H7 (cell line): ENCODE measurements at places on chromosomes 1 and 21. TPM values are rescaled to one million over a fixed set of nuclear protein-coding genes. Genes with fewer than 3 reads are reported as not detected.
A peak's percentile ranks its signal among the peaks of the same experiment; 100 is the strongest.

- no peak for DNase-seq
These were observed 477.6 kb downstream of the PTPRC start for GRCh38 chr1:199116488-199116887.

DNA sequence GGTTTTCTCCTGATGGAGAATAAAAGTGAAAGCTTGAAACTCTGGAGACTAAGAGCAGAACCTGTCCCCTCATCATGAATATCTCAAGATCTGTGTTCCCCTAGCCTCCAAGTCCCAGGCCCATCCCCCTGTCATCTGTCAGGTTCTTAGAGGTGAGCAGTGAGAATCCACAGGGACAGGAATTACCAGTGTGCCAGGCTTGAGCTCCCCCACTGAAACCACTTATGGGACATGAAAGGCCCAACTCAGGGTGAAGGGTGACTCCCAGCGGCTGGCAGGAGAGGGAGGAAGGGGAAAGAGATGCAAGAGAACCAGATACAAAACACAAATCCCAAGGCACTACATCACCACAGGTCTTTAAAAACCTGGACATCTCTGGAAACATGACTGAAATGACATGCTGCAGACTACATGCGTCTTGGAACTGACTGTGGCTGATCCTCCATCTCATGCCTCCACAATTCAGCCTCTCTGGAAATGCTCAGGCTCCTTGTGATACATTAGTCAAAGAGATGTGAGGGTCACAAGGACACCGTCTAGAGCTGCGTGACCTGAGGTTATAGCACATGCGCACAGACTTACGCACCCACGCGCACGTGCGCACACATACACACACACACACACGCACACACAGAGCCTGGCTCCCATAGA lies 6.8 kb upstream of the LY9 start:
- DNase-seq: no peak

GRCh38 chr1:180976732-180977357 lies 45.8 kb downstream of the STX6 start:
- DNase-seq: no peak

GRCh38 chr1:175665616-175666015 lies 77.8 kb downstream of the TNR start:
- no peak for DNase-seq

DNA sequence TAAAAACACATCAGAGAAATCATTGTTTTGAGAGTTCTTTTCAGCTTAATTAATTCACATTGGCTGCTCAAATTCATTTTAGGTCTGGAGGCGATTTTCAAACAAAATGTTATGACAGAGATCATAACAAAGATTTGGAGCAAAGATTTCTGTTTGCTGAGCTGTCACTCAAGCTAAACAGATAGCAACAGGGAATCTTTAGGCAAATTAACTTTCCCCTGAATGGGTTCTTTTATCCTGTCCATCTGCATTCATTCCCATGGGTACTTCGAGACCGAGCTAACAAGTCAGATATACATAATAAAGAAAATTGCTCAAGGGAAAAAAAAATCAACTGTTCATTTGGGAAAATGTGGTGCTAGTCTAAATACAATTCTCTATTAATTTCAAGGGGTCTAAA lies 30.2 kb upstream of the CA6 start:
- peak; percentile 44 for DNase-seq

GRCh38 chr1:233655301-233655740 lies 41.4 kb downstream of the KCNK1 start:
- no peak for DNase-seq

DNA sequence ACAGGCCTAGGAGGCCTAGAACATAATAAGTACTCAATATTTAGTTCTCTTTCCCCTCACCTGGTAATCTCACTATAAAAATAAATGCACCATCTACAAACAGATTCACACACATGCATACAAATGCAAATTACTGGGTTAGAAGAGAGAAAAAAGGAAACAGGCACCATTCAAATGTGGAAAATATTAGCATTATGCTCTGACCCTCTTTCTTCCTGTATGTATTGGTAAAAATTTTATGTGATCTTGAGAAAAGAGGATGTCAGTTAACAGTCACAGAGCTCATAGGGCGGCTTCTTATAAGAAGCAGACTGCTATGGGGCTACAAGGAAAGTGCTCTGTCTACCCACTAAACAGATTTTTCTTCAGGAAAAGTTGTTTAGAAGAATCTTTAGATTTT lies 565.4 kb downstream of the LMO4 start:
- no peak for DNase-seq

DNA sequence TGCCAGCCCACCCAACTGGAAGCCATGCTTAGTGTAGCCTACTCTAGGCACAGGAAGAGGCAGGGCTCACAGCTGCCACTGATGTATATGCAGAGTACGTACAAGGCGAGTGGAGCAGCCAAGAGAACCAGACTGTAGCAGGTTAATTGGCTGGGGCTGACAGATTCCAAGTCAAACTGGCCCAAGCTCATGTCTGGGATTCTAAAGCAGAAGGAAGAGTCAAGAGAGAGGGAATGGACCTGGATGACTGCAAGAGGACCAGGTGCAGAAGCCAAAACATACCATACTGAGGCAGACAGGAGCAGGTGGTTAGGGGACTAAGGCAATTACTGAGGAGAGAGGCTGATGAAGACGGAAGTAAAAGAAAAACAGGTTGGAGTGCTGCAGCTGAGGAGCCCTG lies 51.3 kb upstream of the LRRN2 start:
- DNase-seq: no peak

GRCh38 chr1:77282866-77283539 lies 1.2 kb downstream of the AK5 start:
- DNase-seq: peak; percentile 75

DNA sequence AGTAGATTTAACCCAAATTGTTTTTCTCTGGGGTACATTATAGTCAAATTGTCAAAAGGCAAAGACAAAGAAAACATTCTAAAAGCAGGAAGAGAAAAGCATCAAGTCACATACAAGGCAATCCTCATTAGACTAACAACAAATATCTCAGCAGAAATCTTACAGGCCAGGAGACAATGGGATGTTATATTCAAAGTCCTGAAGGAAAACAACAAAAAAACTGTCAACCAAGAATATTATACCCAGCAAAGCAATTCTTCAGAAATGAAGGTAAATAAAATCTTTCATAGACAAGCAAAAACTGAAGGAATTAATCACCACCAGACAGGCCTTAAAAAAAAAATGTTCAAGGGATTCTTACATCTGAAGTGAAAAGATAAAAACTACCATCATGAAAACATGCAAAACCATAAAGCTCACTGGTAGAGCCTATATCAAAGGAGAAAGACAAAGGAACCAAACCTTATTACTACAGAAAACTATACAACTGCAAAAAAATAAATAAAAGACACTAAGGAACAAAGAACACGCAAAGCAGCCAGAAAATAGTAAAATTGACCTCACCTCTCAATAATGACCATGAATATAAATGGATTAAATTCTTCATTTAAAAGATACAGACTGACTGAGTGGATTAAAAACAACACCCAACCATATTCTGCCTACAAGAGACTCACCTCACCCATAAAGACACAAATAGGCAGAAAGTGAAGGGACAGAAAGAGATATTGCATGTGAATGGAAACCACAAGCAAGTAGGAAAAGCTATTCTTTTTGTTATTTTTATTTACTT lies 113.8 kb upstream of the ZC3H11B start:
- DNase-seq: no peak

- DNase-seq: no peak
These were observed 35.8 kb upstream of the IFNGR2 start for GRCh38 chr21:33367309-33367973.

DNA sequence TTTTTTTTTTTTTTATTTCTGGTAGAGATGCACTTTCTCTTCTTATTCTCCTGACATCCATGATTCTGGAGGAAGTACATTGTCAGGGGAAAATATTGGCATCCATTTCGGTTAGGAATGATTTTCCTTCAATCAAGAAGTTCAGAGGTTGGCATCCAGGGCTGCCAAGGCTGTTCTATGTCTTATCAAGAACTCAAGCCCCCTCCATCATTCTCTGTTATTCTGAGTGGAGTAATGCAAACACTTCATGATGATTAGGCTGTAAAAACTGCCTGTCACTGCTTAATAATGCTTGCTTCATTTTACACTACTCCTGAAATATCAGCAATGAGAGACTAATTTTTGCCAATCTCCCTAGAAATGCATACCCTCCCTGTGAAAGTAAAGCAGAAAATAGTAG lies 417.1 kb upstream of the NFIA start:
- DNase-seq: no peak

DNA sequence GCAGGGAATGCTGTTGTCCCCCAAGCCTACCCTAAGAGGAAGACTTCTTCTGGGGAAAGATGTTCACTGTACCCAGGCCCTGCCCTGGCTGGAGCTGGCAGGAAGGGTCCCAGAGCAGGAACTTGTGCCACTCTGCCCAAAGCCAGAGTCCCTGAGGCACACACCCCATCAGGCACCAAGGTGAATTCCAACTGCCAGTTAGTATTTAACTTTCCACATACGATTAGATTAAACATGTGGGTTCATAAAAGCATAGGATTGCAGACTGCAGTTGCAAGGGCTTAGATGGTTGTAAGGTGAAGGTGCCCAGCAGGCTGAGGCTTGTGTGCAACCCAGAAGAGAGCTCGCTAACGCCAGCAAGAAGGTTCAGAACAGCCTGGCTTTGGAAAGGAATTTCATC lies at the start of gene KCNE2:
TSS of gene KCNE2 (plus strand) at position 274 of the 400 bp plus-strand sequence. CDS start 6,473 bp downstream, outside the sequence.
- no peak for DNase-seq

DNA sequence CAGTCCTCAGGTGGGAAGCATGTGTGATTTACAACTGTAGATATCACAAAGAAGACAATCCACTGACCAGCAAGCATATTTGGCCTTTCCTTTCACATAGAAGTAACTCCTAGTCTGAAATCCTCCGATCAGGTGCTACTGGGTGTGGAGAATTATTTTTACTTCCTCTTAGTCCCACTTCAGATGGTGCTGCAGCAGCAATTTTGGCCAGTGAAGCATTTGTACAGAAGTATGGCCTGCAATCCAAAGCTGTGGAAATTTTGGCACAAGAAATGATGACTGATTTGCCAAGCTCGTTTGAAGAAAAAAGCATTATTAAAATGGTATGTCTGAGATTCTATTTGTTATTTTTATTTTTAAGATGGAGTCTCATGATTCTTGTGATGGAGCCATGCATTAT lies 51.0 kb downstream of the SCP2 start:
- no peak for DNase-seq

GRCh38 chr1:209546390-209547085 lies 37.0 kb upstream of the CAMK1G start:
- DNase-seq: no peak

DNA sequence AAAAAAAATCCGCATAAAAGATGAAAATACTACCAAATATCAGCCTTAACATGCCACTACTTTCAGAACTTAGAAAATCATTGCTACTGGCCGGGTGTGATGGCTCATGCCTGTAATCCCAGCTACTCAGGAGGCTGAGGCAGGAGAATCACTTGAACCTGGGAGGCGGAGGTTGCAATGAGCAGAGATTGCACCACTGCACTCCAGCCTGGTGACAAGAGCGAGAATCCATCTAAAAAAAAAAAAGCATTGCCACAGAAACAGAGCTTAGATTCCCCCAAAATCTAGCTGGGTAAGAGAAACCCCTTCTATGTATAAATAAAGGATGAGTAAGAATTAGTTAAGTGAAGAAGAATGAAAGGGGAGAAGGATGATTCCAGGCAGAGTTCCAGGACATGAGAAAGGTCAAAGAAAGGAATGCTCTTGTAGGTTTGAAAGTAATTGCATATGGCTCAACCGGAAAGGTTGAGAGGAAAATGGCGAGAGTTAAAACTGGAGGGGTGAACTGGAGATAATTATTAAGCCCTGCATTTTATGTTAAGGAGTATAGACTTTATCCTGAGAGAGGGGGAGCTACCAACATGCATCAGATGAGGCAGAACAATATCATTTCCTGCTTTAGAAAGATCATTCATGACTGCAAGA lies 19.7 kb upstream of the NRDC start:
- DNase-seq: no peak

GRCh38 chr1:163459539-163459938 lies 137.8 kb downstream of the NUF2 start:
- DNase-seq: no peak

DNA sequence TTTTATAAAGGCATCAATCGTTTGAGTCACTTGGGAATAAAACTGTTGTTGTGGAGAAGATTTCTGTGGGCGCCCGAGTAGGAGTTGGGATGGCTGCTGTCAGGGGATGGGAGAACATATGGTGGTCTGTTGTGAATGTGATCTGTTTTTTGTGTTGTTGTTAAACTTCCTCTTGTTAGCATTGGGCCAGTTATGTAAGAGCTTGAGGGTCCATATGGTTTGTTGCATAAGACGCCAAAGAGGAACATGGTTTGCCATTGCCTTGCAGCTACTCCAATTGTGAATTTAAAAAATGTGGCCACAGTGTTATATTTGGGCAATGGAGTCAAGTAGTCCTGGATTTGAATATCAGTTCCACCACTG lies 136.1 kb upstream of the JUN start:
- no peak for DNase-seq

DNA sequence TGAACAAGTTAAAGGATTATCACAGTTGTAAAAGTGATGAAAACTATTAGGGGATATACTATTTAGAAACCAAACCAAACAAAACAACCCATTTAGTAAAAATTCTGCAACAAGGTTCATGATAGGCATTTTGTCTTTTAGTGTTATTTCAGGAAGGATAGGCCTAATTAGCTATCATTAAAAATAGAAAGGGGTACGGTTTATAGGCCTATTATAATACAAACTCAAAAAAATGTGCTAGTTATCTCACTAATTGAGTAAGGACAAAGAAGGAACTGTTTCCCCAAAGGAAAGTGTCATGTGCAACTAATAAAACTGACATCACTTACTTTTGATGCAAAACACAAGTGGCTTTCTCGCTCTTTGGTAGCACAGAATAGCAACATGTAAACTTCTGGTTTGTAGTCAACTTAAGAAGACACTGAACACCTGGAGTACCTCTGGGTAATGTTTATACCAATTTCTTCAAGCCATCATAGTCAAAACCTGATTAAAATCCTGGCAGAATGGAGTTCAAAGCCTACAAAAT lies 28.5 kb downstream of the SLC16A1 start:
- DNase-seq: no peak

The RPE65 gene
- not detected in 2 replicates for total RNA-seq

The DMRTA2 gene
- 0.10 TPM in 1 of 2 replicates, not detected in the other for total RNA-seq

The TTC39A gene
- total RNA-seq: 11.6 and 12.3 TPM in 2 replicates

The F13B gene
- not detected in 2 replicates for total RNA-seq

The SRM gene
- total RNA-seq: 110 and 111 TPM in 2 replicates

The MATN1 gene
- total RNA-seq: 0.26 and 0.76 TPM in 2 replicates

The THEM5 gene
- total RNA-seq: not detected in 2 replicates

The OR2L2 gene
- total RNA-seq: not detected in 2 replicates

The AUNIP gene
- total RNA-seq: 38.9 and 42.2 TPM in 2 replicates

The FRRS1 gene
- 9.1 and 10.3 TPM in 2 replicates for total RNA-seq

The ADAMTS5 gene
- 0.52 and 1.5 TPM in 2 replicates for total RNA-seq

The TNFRSF8 gene
- total RNA-seq: 14.6 and 16.0 TPM in 2 replicates

The KIF17 gene
- 3.5 and 10.1 TPM in 2 replicates for total RNA-seq

The CHIA gene
- not detected in 2 replicates for total RNA-seq

The NECAP2 gene
- total RNA-seq: 69.5 and 80.0 TPM in 2 replicates

The CFAP57 gene
- 0.14 TPM in 1 of 2 replicates, not detected in the other for total RNA-seq

The LCK gene
- total RNA-seq: 70.5 and 75.8 TPM in 2 replicates

The ARHGEF16 gene
- 34.7 and 45.8 TPM in 2 replicates for total RNA-seq

The PTPRC gene
- not detected in 2 replicates for total RNA-seq

The KRTAP19-7 gene
- total RNA-seq: not detected in 2 replicates
